ENCODE measurements at places on chromosomes 16 and 17.

DNA sequence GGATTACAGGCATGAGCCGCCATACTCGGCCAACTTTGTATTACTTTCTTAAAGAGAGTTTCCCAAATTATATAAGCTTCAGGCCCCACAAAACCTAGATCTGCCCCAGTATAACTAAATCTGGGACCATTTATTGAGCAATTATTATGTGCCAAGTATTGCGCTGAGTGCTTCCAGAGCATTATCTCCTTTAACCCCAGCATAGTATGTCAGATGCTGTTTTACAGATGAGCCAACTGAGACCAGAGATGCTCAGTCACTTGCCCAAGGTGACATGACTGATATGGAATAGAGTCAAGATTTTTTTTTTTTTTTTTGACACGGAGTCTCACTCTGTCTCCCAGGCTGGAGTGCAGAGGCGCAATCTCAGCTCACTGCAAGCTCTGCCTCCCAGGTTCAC, 1.9 kb upstream of the ERBB2 start:
- DNase-seq: no peak

DNA sequence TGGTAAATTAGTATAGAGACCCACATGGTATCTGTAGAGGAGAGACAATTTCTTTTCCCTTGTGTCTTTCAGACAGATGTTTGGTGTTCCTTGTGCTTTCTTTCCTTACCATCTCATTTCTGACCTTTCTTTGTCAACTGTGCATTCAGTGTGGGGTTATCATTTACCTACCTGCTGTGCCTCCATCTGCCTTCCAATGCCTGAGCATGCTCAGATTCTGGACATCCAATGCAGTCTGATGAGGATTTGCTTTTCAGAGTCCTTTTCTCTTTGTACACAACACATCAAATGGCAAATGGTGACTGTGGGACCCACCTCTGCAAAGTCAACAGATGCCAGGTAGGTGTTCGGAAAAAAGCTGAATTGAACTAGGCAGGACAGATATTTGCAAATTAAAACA, 364.8 kb downstream of the CA10 start:
- no peak for DNase-seq

GRCh38 chr16:74742051-74742481, 32.6 kb downstream of the FA2H start:
- DNase-seq: no peak

DNA sequence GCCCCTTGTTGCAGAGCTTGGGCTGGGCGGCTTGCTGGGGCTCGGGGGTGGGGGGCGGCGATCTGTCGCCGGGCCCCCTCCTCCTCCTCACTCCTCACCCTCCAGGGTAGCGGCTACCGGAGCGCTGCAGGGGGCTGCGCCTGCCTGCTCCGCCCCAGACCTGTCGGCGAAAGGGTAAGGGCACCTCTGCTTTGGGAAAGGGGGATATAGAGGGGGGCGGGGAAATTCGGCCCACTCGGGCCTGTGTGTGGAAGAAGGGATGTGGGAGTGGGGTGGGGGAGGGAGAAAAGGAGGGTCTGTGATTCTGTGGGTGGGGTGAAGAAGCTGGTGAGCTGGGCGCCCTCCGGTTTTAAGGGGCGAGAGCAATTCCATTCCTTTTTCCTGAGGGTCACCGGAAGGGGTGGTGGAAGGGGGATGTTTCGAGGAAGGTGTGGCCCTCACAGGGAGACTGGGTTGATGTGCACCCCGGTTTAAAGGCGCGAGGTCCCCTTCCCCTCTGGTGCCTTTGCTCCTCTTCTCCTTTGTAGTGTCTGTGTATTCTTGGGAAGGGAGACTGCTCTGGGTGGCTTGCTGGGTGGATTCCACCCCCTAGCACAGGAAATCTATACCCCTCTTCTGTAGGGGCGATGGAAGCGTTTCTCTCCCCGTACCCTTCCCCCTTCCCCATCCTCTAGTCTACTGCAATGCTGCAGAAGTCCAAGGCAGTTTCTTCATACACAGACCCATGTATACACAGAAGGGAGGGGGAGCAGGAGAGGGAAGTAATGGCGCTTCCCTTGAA, 878 bp downstream of the TAOK1 start:
- DNase-seq: no peak

DNA sequence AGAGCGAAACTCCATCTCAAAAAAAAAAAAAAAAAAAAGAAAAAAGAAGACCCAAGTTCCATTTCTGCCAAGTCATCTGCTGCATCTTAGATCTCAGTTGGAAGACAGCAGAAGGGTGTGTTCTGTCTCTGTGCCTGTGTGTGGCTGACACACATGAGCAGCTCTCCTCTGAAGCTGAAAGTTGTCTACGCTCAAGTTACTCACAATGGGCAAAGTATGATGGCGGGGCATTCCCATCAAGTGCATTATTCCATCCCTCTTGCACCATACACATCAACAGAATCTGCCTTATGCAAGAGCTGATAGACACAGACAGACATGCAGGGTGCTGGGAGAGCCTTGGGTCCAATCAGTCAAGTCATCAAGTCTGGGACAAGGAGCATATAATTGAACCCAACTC, 402.2 kb downstream of the XYLT1 start:
- DNase-seq: no peak

- no peak for DNase-seq
Observed at GRCh38 chr16:15963307-15963910, 14.0 kb downstream of the ABCC1 start.

- DNase-seq: no peak
Observed at GRCh38 chr17:62760059-62760944, 47.8 kb downstream of the MARCHF10 start.

DNA sequence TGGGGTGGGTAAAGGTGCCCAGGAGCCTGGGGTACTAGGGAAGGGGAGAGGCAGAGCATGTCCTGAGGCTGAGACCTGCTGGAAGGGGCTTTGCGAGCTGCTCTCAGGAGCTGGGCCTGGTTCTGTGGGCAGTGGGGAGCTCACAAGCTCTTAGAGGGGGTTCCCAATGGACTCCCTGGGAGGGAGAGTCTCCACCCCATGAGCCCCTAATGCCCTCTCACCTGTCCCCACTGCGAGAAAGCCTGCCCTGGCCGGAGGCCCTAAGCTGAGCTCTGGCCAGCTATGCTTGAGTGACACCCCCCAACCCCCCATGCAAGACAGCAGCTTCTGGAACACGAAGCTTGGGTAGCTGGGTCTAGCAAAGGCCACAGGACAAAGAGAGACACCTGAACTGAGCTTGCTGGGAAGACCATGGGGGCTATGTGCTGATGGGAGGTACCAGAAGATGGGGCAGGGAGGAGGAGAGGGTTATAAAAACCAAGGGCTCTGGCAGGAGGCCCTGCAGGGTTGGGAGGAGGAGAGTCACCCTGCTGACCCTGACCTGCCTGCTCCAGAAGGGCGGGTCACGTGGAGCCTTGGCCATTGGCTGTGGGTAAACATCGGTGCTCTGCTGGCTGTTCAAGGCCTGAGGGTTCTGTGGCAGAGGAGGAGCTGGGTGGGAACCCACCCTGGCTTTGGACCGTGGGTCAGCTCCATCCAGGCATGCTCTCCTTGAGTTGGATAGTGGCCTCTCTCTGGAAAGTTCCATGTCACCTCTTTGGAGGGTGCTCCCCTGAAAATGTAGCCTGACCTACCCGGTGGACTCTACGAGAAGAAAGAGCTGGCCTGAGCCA, 106.7 kb downstream of the RAB11FIP4 start:
- no peak for DNase-seq

GRCh38 chr16:70754851-70755600, 45.9 kb downstream of the VAC14 start:
- DNase-seq: no peak

GRCh38 chr17:57528058-57528451, 217.0 kb downstream of the CCDC182 start:
- no peak for DNase-seq

GRCh38 chr17:41586863-41587495, at the start of gene KRT14:
KRT14 (minus strand) TSS chr17:41586895; CDS start chr17:41586834, 61 bp downstream.
- no peak for DNase-seq

GRCh38 chr16:89784406-89784805, 32.0 kb downstream of the FANCA start:
- DNase-seq: no peak

- no peak for DNase-seq
Observed at GRCh38 chr16:24848065-24848464, 2.3 kb downstream of the SLC5A11 start.
